ENCODE measurements at places on chromosomes 11 and 22.

GRCh38 chr11:30992513-30992849 lies 377.1 kb downstream of the DCDC1 start:
- no peak for DNase-seq

GRCh38 chr11:93116641-93117441 lies 81.0 kb downstream of the SLC36A4 start:
- DNase-seq = no peak

- DNase-seq = no peak
These were observed 894.2 kb downstream of the NTM start for GRCh38 chr11:132264616-132265015.

- DNase-seq = no peak
These were observed 858.4 kb downstream of the NTM start for GRCh38 chr11:132228746-132229325.

DNA sequence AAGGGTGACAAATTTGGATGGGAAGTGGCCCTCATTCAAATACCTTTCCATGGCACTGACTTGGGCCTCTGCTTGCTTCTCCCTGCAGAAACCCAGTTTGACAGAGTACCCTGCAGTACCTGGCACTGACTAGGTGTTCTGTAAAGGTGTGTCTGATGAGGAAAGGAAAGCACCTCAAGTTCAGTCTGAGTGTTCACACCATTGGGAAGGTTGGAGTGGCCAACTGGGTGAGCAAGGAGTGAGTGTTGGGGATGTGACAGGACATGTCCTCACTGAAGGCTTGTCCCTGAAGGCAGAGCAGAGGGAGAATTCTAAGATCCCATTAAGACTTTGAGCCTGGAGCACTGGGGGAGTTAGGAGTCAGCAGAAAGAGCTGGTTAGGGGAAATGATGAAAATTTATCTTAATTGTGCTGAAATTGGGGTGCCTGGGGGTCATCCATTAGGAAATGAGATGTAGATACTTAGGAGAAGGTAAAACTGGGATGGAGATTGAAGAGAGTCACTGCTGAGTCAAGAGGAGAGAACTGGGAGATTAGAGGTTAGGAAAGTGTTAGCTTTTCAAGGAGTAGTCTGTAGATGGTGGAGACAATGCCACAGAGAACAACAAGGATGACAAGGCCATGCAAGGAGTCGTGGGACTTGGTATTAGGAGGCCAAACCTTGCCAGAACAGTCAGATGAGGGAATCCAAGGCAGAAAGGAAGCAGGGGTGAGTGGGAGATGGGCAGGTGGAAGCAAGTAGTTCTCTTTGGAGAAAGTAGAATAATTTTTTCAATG lies 6.1 kb downstream of the SREBF2 start:
- DNase-seq = no peak

DNA sequence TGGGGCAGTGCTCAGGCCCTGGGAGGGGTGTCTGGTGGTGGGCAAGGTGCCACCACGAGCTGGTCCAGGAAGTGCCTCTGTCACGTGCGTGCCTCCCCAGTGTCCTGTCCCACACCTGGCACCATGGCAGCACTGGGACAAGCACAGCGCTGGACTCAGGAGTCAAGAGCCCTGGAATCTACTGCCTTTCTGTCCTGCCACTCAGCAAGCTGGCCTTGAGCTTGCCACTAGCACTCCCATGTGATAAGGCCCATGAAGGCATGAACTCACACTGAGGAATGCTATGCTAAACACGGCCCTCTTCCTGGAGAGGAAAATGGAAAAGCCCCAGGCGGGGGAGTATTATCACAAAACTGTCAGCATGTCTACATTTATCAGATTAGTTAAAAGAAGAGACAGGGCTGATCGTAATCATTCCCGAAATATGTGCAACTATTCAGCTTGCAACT lies 50.7 kb upstream of the SLC35C1 start:
- no peak for DNase-seq

- no peak for DNase-seq
These were observed 344.1 kb upstream of the API5 start for GRCh38 chr11:42967653-42968052.

- DNase-seq = no peak
These were observed 101.3 kb downstream of the DYNC2H1 start for GRCh38 chr11:103210543-103210942.

- DNase-seq = no peak
These were observed 122.6 kb downstream of the SIK3 start for GRCh38 chr11:116975661-116976060.

DNA sequence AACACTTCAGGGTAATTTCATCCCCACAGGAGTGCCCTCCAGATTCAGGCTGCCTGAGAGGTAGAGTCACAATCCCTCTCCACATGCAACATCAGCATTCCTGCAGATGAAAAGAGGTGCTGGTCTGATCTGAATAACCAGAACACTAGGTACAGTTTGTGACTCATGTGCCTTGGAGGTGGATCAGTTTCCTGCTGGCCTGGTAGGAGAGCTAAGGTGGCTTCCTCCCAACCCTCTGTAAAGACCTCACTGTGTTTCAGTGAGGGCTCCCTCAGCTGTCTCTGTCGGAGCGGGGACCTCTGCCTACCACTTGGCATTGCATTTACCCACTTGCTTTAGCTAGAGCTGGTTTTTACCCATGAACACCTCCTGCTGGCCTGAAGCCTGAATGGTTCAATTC lies 7.6 kb downstream of the OR9G1 start:
- DNase-seq = no peak

GRCh38 chr11:3747704-3748103 lies 49.6 kb downstream of the NUP98 start:
- DNase-seq = no peak

GRCh38 chr11:2186669-2187279 lies 15.2 kb upstream of the TH start:
- peak; percentile 15 for DNase-seq

DNA sequence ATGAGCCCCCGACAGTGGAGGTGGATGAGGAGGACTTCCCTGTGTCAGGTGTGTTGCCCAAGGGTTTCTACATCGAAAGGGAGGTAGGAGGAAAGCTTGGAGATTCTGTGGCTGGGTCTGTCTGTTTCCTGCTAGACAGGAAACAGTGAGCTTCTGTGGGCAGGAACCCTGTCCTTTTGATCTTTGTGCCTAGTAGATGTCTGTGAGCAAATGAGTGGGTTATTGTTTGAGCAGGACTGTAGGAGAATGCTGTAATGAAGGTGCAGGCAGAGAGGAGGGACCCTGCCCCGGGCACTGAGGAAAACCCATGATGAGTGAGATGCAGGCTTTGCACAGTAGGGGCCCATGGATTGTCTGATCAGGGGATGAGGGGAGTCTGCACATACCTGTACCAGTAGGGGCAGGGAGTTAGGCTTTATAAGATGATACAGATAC lies 14.0 kb downstream of the USP35 start:
- DNase-seq = peak; percentile 91

GRCh38 chr11:61111786-61112517 lies 9.7 kb downstream of the CD5 start:
- DNase-seq = no peak

GRCh38 chr11:71304491-71304890 lies 52.1 kb upstream of the SHANK2 start:
- no peak for DNase-seq

DNA sequence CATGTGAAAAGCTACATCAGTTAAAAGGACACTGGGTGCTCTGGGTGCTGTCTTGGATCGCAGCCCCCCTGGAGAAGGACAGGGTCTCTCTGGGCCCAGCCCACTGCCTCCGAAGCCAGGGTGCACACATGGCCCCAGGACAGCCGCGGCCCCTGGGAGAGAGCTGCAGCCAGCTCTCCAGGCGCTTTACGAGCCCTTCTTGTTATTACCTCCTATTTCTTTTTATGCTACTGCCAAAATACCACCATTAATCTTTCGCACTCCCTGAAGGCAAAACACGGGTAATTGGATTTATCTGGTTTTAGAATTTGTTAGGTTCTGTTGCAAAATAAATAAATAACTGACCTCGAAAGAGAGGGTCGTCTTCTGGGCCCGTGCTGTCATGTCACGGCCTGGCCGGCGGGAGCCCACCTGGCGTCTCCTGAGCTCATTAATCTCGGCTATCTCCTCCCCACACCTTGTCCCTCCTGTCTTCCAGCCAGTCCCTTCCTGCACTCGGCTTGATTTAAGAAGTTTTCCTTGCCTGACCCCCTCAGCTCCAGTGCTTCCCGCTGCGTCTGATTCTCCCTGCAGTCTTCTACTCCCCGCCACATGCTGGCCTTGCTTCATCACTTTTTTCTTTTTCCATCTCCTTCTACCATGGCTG lies 611.7 kb downstream of the OPCML start:
- DNase-seq = no peak

GRCh38 chr11:81941998-81942397 lies 791.7 kb downstream of the FAM181B start:
- no peak for DNase-seq

- DNase-seq = no peak
These were observed 52.4 kb downstream of the LRRC74B start for GRCh38 chr22:21098099-21098671.

GRCh38 chr11:61787928-61788491 lies 4.4 kb downstream of the TMEM258 start:
- DNase-seq = no peak

- no peak for DNase-seq
These were observed 12.6 kb downstream of the MMP10 start for GRCh38 chr11:102767800-102768199.

- no peak for DNase-seq
These were observed 398.0 kb downstream of the TENM4 start for GRCh38 chr11:79042824-79043223.

DNA sequence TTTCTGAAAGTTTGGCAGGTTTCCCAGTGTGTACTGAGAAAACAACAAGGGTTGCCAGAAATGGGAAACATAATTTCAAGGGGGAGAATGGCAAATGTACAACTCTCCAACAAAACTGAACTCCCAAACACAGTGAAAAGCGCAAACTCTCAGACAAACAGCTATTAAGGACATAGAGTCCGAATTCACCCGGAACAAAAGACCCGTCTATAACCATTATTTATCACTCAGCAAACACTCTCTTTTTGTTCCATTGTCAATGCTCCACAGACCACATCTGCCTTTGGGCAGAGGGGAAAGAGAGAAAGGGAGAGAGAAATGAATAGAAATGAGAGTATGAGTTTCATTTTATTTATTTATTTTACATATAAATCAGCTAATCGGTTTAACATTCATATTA lies 21.7 kb downstream of the KIRREL3 start:
- no peak for DNase-seq

GRCh38 chr11:104372111-104372510 lies 208.2 kb upstream of the PDGFD start:
- DNase-seq = no peak

GRCh38 chr11:67024410-67024809 lies 1.5 kb downstream of the SYT12 start:
- no peak for DNase-seq

DNA sequence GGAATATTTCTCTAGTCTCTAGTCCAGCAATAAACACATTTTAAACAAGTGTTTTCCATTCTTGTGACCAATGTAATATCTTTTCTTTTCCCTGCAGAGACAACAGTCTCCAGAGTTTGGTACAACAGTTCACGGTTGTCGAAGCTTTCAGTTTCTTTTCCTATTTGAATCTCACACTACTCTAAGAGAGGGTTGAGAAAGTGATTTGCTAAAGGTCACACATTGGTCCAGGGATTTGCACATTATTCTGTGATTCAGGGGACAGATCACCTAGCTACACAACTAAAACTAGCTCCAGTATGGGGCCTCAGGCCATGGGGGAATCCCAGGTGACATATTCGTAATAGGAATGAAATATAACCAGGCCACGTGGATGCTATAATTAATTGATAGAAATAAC lies 132.5 kb downstream of the HIPK3 start:
- DNase-seq = no peak

GRCh38 chr11:97865424-97866012 lies 1155.2 kb upstream of the CNTN5 start:
- no peak for DNase-seq

DNA sequence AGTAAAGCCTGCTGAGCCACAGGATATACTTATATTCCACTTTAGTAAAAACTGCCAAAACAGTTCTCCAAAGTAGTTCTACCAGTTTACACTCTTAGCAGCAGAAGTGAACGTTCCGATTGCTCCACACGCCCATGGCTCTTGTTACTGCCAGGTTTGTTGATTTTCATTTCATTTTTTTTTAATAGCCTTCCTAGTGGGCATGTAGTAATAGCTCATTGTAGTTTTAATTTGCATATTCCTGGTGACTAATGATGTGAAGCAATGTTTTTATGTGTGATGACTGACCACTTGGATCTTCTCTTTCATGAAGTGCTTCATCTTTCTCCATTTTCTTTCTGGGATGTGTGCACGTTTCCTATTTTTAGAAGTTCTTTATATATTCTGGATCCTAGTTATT lies 4.8 kb upstream of the C11orf97 start:
- no peak for DNase-seq

- no peak for DNase-seq
These were observed 2.1 kb downstream of the CABP2 start for GRCh38 chr11:67520856-67521824.

DNA sequence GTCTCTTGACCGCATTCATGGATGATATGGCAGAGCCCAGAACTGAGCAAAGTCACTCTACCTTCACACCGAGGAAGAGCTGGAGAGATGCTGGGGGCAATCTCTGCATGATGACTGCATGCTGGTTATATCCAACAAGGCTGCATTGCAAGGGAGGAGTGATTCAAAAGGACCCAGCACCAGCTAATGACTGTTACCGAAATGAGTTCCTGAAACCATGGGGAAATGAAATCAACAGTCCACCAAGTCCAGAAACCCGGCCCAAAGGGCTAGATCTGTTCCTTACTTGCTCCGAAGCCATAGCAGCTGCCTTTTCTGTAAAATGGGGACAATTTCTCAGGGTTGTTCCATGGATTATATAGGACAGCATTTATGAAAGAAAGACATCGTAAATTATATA lies 1.2 kb upstream of the SMIM35 start:
- no peak for DNase-seq

GRCh38 chr11:70643642-70644041 lies 245.3 kb downstream of the CTTN start:
- no peak for DNase-seq

DNA sequence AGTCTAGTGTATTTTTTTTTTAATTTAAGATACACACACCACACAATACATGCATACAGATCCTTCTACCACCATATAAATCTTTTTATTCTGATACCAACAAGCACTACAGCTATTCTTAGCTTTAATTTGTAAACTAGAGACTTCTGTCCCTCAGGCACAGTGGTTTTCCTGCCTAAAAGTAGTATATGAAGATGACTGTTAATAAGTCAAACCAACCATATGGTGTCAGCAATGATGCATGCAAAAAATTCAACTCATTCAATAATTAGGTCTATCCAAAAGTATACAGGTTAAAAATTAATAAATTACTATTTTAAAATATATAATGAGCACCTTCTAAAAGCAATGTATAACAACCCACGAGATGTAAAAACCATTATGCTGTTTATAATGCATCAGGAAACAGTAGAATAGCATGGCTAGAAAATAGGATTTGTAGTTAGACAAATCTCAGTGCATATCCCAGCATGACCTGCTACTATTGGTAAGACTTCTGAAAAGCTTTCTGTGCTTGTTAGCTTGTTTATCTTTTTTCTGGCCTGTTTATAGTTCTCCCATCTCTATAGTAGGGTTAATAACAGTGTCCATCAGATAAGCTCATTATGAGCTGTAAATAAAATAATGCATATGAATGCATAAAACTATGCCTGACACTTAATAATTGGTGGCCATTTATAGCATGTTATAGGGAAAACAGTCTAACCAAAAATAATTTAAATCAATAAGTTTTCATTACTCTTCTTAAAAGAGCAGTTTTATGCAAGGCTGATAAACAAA lies 10.2 kb downstream of the RAB38 start:
- no peak for DNase-seq

GRCh38 chr11:71491940-71492339 lies 35.1 kb upstream of the KRTAP5-7 start:
- no peak for DNase-seq

- DNase-seq = peak; percentile 11
These were observed 20.8 kb upstream of the DLAT start for GRCh38 chr11:112004389-112004788.

GRCh38 chr11:68189082-68189481 lies 24.0 kb downstream of the KMT5B start:
- no peak for DNase-seq
